ENCODE measurements at places on chromosomes 4 and X. TPM values are rescaled to one million over a fixed set of nuclear protein-coding genes. Genes with fewer than 3 reads are reported as not detected.

DNA sequence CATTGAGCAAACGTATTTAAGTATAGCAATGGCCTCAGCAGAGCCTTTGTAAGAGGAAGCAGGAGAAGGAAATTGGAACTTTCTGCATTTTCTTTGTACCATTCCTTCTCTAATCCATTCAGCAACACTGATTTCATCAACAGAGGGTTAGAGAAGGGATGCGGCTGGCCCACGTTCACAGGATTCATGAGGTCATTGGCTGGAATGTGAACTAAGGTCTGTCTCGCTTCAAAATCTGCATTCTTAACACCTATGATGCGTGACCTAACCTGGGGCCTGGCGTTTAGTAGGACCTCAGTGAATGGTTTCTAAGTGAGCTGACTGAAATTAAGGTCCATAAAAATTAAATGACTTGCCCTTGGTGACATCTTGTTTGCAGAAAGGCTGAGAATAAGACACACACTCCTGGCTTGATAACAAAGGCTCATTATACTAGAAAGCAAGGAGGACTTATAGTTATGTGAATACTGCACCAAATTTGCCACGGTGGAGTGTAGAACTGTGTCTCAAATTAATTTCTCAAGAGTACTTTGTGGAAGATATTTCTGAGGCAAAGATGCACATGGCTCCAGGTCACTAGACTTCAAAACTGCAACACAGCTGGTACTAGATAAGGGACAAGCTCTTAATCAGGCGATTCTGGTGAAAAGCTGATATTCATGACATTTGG, 25.4 kb downstream of the FGFBP1 start:
- no peak overlapping the region for H3K27ac ChIP-seq
- no peaks in the 10 kb centered on the region for H3K4me1 ChIP-seq
- no peaks in the 10 kb centered on the region for H3K27me3 ChIP-seq
- no peak for DNase-seq
- no peak overlapping the region for H3K4me3 ChIP-seq

- H3K36me3 ChIP-seq: no peaks in the 10 kb centered on the region
- no peak overlapping the region for H3K27ac ChIP-seq
- no peaks in the 10 kb centered on the region for H3K27me3 ChIP-seq
Observed at GRCh38 chr4:46594661-46595060, 204.7 kb upstream of the GABRA2 start.

DNA sequence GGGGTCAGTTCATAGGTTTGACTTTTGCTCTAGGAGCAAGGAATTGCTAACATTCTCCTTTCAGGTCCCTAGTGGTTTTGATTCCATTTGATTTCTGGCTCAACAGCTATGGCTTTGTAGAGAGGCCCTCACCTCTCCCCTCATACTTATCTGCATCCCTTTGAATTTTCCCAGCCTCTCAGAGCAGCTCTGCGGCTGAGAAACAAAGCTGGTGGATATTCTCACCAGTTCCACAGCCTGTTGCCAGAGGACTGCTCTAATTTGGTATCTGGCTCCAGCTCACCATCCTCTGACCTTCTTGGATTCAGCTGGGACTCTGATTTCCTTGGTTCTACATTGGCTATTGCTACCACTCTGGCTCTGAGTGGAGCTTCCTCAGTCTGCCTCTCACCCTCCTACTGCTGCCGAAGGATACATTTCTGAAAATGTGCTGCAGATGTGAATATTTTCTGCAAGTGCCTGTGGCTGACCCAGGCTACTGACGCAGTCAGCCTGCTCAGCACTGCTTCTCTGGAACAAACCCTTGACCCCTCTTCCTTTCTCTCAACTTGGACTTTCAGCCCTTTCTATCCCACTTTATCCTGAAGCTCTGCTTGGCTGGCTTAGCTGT, 110.9 kb upstream of the ENPEP start:
- H3K36me3 ChIP-seq: no peaks in the 10 kb centered on the region
- H3K27ac ChIP-seq: peak overlapping the region; percentile 76
- H3K4me1 ChIP-seq: no peaks in the 10 kb centered on the region
- H3K27me3 ChIP-seq: no peaks in the 10 kb centered on the region

DNA sequence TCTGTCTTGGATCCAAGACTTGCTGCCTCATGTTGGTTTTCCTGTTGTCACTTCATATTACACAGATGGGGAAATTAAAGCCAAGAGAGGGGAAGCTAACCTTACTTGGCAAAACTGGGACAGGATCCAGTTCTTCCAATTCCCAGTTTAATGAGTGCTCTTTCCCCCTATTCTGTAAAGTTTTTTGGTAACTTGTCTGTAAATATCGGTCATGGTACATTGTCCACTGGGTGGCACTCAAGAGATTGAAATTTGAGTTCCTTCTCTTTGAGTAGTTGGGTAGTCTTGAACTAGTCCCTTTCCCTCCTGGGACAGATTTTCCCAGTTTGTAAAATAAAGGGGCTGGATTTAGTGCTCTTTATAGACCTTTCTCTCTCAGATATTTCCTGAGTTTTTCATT, 12.4 kb upstream of the EOLA2 start:
- H3K4me1 ChIP-seq: no peaks in the 10 kb centered on the region
- peaks cover 8% of the 10 kb centered on the region for H3K36me3 ChIP-seq
- no peaks in the 10 kb centered on the region for H3K27me3 ChIP-seq
- DNase-seq: peak; percentile 53

- peak; percentile 90 for DNase-seq
- no peaks in the 10 kb centered on the region for H3K36me3 ChIP-seq
- H3K4me1 ChIP-seq: no peaks in the 10 kb centered on the region
- no peaks in the 10 kb centered on the region for H3K27me3 ChIP-seq
- H3K4me3 ChIP-seq: peak overlapping the region; percentile 26
Observed at GRCh38 chr4:94995684-94996394, 238.1 kb downstream of the BMPR1B start.

Gene FABP2
- not detected for total RNA-seq

- peaks cover 26% of the 10 kb centered on the region for H3K4me1 ChIP-seq
Observed at GRCh38 chrX:74535408-74536151, 78.8 kb downstream of the RLIM start.

Gene PCDH10
- total RNA-seq: 0.31 TPM

Gene PPP2R2C
- total RNA-seq: 0.09 TPM

DNA sequence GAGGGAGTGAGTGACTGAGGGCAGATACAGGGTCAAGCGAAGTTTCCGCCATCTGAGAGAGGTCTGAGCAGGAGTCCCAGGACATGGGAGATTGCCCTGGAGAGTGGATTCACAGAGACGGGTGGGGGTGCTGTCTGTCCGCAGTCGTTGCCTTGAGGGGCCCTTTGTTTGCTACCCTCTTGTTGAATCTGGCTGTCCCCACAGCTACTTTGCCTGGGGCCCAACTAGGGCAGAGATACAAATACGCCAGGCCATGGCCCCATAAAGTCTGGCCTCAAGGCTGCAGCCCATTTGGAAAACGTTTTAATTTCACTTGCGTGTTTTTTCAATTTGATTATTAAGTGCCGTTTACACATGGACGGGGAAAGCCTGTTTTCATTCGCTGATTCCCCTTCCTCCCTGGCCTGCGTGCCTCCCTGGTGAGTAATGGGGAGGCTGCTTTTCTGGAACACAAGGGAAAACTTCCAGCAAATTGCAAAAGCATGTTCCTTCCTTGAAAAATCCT, 134.4 kb downstream of the SMIM20 start:
- peaks cover 45% of the 10 kb centered on the region for H3K4me1 ChIP-seq
- peak; percentile 98 for DNase-seq
- H3K27ac ChIP-seq: peak overlapping the region; percentile 96
- H3K4me3 ChIP-seq: no peak overlapping the region
- no peaks in the 10 kb centered on the region for H3K36me3 ChIP-seq
- no peaks in the 10 kb centered on the region for H3K27me3 ChIP-seq

Gene GPR143
- 0.58 TPM for total RNA-seq
